ENCODE measurements at places on chromosomes 16 and 17.

DNA sequence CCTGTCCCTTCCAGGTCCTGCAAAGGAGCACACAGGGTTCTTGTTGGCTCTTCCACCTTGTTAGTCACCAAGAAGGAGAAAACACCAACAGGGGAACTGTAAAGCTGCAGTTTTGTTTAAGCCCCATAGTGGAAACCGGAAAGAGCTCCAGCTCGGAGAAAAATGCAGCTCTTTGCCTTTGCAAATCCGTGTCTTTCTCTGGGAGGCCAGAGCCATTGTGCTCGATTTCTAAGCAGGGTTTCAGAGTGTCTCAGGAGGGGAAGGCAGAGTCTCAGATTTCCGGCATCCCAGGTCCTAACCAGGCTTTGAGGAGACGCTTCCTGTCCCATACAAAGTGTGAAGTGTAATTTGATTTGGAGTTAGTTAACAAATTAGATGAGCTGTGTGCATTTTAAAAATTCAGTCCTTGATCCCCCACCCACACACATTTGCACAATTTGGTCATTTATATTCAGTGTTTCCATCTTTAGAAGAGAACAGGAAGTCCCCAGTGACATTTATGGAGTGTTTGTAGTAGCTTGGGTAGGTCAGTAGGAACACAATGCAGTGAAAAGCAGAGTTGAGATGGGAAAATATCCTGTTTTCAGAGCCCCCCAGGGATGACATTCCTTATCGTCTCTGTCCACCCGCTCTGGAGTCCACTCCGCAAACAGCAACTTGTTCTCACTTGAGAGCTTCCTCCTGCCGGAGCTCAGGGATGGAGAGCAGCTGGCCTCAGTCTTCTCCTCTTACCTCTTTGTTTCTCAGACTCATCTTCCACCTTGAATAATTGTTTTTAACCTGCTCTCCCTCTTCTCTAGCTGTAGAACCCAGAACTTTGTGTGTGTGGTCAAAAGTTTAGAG lies 331.9 kb downstream of the SEC14L1 start:
- DNase-seq = peak; percentile 86

DNA sequence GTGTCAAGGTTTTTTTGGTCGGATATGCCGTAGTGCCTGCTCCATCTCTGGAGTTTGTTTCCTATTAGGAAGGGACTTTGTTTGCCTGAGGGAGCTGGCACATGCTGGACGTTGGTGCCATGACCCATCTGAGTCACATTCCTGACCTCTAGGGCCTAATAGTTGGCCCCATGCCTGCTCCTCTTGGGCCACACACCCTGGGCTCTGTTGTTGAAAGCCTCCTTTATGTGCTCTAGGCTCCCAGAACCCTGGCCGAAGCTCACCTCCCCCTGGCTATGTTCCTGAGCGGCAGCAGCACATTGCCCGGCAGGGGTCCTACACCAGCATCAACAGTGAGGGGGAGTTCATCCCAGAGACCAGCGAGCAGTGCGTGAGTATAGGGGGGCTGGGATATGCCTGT lies 18.4 kb downstream of the LIMD2 start:
- DNase-seq = peak; percentile 33

DNA sequence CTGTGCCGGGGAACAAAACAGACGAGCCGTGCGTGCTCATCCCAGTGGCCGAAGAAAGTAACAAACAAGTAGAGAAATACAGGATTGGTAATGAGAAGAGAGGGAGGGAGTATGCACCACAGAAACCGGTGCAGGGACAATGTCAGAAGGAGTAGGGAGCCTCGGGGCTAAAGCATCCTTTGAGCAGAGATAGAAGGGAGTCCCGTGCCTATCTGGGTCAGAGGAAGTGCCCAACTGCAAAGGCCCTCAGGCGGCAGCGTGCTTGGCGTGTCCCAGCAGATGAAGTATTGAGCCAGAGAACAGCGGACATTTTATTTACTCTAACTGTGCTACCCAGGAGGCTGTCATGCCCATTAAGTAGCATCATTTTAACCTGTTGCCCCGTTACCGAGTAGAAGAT lies 114.9 kb upstream of the CACNG5 start:
- no peak for DNase-seq

DNA sequence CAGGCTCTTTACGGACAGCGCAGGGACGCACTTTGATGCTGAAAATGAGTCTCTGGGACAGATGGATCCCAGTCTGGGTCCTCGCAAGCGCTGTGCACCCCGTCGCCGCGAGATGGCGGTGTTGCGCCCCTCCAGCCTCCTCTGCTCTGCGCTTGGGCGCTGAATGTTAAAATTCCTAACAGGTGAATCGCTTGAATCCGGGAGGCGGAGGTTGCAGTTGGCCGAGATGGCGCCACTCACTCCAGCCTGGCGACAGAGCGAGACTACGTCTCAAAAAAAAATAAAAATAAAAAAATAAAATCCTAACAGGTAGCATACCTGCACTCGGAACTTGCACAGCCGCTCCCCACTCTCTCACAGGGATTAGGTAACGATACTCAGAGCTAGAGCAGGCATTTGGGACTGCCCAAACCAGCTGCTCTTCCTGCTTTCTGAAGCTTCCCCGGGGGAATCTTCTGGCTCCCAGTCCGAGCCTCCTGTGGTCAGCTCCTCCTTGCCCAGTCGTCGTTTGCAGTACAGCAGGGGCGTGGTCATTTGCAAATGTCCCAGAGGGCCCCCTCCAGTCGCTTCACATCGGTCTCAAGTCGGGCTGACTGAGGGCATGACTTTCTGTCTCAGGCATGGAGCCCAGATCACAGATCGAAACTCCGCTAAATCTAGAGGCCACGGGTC lies 26.2 kb upstream of the OSGIN1 start:
- DNase-seq = peak; percentile 90

GRCh38 chr17:13640551-13640950 lies 38.8 kb upstream of the HS3ST3A1 start:
- no peak for DNase-seq

GRCh38 chr16:65658349-65658748 lies 536.5 kb upstream of the CDH11 start:
- peak; percentile 13 for DNase-seq

DNA sequence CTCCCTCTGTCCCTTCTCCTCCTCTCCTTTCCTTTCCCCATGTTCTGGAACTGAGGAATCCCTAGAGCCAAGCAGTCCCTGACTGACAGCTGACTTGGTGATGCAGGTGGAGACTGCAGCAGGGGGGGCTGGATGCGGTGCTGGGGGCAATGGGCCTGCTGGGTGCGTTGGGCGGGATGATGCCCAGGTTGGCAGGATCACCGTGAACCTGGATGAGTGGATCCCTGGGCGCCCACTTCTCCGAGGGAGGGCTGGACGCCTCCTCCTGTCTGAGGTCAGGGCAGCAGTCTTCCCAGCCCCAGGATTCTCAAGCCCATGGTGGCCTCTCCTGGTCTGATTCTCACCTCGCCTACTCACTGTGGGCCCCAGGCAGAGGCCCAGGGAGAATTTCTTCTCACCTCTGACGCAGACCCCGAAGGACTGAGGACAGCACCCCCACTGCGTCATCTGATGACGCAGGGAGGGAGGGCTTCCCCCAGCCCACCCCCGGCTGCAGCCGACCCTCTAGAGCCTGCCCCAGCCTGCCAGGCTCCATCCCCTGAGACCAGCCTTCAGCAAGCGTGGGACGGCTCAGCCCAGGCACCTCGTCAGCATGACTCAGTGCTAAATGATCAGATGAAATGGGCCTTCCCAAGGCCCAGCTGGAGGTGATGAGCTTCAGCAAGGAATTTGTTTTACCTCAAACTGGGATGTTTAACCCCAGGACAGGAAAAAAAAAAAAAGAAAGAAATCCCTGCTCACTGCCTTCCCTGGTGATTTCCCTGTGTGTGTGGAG lies 188.0 kb upstream of the TNRC6C start:
- no peak for DNase-seq

GRCh38 chr16:68825427-68825826 lies 17.9 kb upstream of the TANGO6 start:
- no peak for DNase-seq

DNA sequence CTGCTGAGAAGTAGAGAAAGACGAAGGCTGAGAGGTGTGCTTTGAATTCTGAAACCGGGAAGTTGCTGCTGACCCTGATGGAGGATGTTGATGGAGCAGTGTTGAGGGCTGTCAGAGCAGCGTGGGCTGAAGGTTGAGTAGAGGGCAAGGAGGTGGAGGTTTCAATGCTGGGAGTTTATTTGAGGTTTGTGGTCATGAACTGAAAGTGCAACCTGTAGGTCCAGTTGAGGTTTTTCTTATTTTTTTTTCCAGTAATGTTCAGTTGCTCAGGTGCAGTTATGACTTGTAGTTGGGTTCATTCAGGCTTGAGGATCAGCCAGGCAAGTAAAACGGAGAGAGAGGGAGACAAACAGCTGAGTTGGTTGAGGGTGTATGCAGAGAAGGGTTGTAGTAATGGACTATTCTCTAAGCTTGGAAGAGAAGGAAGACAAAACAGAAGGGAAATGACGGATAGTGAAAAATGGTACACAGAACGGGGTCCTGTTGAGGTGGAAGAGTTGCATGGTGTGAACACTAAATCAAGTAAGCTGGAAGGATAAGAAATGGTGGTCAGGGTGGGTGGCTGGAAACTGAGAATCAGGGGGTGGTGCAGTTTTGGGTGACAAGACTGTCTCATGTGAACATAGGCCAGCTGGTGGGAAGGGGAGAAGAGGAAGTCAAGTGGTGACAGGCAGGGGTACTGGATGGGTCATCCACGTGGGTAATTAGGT lies 8.7 kb upstream of the UBE2G1 start:
- DNase-seq = no peak

- no peak for DNase-seq
Observed at GRCh38 chr17:17691468-17692263, 10.4 kb downstream of the RAI1 start.

GRCh38 chr17:73365906-73366623 lies 54.3 kb upstream of the CDC42EP4 start:
- no peak for DNase-seq

- DNase-seq = peak; percentile 32
Observed at GRCh38 chr17:42248351-42249179, 27.6 kb downstream of the STAT5B start.

DNA sequence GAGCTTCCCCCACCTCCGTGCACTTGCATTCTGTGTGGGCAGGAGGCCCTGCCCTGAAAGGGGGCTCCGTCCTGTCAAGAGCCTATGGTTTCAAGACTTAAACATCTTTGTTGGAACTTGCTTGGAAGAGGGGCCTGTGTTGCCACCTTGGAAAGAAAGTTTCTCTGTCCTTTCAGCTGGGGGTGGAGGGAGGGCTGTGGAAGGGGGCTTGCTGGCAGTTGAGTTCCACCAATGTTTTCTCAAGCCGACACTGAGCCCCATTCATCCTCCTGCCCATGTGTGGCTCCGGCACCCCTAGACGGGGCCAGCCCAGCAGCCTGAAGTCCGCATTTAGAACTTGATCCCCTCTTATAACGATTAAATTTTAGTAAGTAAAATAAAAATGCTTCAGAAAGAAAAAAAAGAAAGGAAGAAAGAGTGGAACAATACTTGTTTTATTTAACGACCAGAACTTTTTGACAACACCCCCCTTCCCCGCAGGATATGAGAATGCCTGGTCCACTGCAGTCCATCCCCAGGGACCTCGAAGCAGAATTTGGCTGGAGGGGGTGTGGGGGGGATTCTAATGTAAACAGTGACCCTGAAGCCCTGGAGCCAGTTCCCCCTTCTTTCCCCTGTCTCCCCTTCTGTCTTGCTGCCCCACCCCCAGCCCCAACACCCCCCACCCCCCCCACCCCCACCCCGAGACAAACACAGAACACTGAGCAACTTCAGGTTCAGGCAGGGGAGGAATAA lies 26.9 kb upstream of the CLEC18A start:
- no peak for DNase-seq

DNA sequence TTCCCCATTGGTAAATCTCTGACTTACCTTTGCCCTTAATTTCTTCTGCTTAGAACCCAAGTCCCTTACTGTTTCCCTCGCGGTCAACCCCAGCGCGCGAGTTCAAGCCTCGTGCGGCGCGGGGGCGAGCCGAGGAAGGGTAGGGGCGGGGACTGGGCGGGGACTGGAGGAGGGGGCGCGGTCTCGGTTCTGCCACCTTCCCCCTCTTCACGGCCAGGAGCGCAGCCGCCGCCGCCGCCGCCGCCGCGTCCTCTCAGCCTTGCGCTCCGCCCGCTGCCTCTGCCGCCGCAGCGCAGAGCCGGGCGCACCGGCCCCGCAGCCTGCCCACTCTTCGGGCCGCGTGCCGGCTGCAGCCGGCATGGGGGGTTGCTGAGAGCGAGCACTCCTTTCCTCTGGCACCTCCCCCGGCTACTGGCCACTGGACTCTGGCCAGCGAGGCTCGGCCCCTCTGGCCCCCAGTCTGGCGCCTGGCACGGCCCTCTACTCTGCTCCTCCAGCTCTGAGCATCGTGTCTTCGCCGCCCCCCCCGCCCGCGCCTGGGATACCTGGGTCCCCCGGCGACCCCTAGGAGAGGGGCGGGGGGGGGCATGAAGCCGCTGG lies at the start of gene RAPGEFL1:
TSS of gene RAPGEFL1 (plus strand) at position 196 of the 600 bp plus-strand sequence. CDS start at position 588, 392 bp downstream.
- peak; percentile 87 for DNase-seq

GRCh38 chr17:19713462-19713861 lies 2.9 kb downstream of the SLC47A2 start:
- peak; percentile 76 for DNase-seq

GRCh38 chr17:32927724-32928585 lies at the start of gene TMEM98:
TSS of gene TMEM98 (plus strand) at chr17:32928153. CDS start at chr17:32931529, 3,376 bp downstream.
- peak; percentile 65 for DNase-seq

GRCh38 chr17:7897773-7898172 lies 9.2 kb downstream of the CHD3 start:
- DNase-seq = no peak

DNA sequence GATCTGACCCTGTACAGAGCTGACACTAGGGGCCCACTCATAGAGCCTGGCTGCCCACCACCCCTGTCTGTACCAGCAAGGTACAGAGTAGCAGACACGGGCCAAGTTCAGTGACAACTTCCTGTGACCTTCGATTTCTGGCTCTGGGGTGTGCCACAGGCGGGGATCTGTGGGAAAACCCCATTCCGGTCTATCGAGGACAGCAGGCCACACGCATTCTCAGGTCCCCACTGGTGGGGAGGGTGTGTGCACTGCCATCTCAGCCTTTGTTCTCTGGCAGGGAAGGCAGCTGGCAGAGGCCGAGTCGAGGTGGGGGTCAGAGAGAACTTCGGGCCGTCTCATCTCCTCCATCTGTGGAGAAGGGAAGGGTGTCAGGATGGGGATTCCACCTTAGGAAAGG lies 10.0 kb downstream of the NLE1 start:
- DNase-seq = no peak

GRCh38 chr17:83129676-83130075 lies 50.3 kb downstream of the METRNL start:
- no peak for DNase-seq

DNA sequence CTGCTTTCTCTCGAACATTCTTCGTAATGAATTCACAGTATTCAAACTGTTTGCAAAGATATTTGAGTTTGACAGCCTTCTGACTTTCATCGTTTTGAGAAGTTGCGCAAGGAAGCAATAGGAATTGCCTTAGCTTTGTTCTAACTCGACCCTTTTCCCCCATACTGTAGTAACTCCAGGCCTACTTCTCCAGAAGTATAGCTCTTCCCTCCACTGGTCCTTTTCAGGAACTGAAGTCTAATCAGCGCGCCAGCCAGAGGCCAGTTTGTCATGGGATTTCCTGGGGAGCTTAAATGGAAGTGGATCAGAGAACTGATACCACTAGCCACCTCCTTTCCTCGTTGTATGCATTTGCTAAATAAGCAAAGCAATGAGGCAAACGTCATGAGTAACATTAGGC lies 27.9 kb downstream of the CDR2 start:
- no peak for DNase-seq

All from GM23338 (cell line).